ENCODE measurements at places on chromosomes 1 and 21.
A peak's percentile ranks its signal among the peaks of the same experiment; 100 is the strongest.

GRCh38 chr1:81799939-81800694 lies 617 bp upstream of the ADGRL2 start:
- DNase-seq = peak; percentile 59

- peak; percentile 33 for DNase-seq
These were observed 36.7 kb downstream of the DISC1 start for GRCh38 chr1:231663211-231663792.

- DNase-seq = no peak
These were observed 170.0 kb upstream of the L1TD1 start for GRCh38 chr1:62024690-62025089.

GRCh38 chr1:25118546-25118945 lies 113.8 kb downstream of the SYF2 start:
- DNase-seq = no peak
